ENCODE measurements at places on chromosomes 2 and 18. TPM values are rescaled to one million over a fixed set of nuclear protein-coding genes. Genes with fewer than 3 reads are reported as not detected.
A peak's percentile ranks its signal among the peaks of the same experiment; 100 is the strongest.

CDH7 gene
- total RNA-seq = not detected

GRCh38 chr2:7014174-7014640 lies 97.0 kb downstream of the RNF144A start:
- DNase-seq = no peak

ATP6V1B1 gene
- total RNA-seq = not detected

TLX2 gene
- total RNA-seq = not detected

DNA sequence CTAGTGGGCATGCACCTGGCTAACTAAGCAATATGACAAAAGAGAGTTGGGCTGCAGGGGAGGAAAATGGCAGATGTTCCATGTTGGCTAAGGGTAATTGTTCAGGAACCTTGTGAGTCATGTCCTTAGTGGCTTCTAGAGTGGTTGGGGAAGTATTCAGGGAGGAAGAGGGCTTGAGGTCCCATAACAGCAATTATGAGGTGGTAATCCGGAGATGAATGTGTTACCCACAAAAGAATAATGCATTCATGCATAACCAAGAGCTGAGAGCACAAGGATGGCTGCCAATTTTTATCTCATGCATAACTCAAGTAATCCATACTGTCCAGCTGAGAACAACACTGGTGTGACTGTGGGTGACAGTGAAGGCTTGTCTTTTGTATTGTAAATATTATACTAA lies 42.9 kb downstream of the TMEFF2 start:
- DNase-seq = no peak

PTH2R gene
- not detected for total RNA-seq

CTNNA2 gene
- not detected for total RNA-seq

PRKAG3 gene
- total RNA-seq = 8.3 TPM

KCNS3 gene
- total RNA-seq = 25.8 TPM

TGFA gene
- total RNA-seq = 0.05 TPM

GRCh38 chr2:144704709-144705095 lies 184.8 kb upstream of the ZEB2 start:
- DNase-seq = no peak

- no peak for DNase-seq
Measured at GRCh38 chr18:65749841-65750240, 971 bp upstream of the CDH7 start.

COLEC11 gene
- total RNA-seq = 0.29 TPM

- DNase-seq = no peak
Measured at GRCh38 chr18:45777393-45777792, 48.1 kb upstream of the SIGLEC15 start.

DNA sequence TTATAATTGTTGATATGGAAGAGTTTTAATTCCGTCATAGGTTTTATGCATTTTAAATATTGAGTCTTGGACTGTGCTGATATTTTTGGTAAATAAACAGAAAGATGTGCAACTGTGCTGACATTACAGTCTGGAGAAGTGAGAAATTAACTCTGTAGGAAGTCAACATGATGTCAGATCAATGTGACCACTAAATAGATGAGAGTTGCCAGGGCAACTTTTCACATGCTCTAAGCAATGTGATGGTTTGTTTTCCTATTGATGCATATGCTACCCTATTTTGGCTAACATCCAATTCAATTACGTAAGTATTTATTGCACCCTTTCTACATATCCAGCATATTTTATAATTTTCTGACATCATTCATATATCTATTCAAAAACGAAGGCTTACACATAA lies 1109.3 kb downstream of the TSN start:
- no peak for DNase-seq

RTKN gene
- 6.1 TPM for total RNA-seq

- no peak for DNase-seq
Measured at GRCh38 chr2:171297956-171298355, 135.8 kb downstream of the METTL8 start.

MAP3K19 gene
- total RNA-seq = not detected

DNA sequence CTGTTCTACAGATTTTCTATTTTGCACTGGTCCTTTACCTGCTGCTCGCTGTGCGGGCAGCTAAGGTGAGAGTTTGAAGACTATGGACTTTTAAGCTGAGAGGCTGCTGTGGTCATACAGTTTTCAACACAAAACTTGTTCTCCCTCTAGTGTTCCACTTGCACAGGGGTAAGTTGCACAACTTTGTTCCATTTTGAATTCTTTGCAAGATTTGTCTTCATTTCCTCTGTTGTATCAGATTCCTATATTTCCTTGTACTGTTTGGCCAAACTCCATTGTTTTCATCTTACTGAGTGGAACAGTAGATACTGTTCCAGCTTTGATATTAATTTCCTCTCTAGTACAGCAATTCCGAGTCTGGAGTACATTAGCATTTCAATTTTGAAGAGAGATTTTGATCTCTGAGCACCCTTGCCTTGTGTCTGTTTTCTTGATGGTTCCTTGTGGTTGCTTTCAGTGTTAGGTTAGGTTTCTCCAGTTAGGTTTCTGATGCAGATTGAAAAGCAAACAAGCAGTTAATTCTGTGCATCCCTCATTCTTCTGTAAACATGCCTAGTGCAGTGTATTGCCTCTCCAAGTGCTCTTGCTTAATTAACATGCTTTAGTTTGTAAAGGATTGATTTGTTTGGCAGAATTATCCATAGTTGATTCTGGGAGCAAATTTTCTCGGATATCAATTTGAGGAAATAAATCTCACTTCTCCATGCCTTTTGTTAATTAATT lies 188.8 kb downstream of the PTPRM start:
- DNase-seq = no peak

PFN4 gene
- total RNA-seq = not detected

SS18 gene
- total RNA-seq = 18.2 TPM

- no peak for DNase-seq
Measured at GRCh38 chr2:29844713-29845326, 76.6 kb downstream of the ALK start.

CDK5R2 gene
- total RNA-seq = not detected

LOXHD1 gene
- not detected for total RNA-seq

ANKRD30B gene
- total RNA-seq = not detected

- DNase-seq = no peak
Measured at GRCh38 chr2:158665536-158666302, 129.4 kb upstream of the DAPL1 start.

RAB6C gene
- total RNA-seq = not detected

DNA sequence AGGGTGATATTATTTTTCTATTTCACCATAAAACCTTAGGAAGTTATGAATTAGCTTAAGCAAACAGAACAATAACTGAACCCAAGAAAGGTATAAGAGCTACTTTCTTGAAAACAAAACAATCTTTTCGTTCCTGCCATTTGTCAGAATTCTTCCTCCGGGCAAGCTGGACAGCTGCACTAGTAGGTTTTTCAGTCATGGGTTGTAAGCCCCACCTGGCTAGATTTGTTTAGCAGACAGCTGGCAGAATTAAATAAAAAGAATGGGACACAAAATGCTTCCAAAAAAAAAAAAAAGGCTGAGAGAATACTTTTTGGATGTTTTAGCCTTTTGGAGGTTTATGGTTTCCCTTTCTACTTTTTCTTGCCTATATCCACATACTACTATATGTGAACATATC lies 694.1 kb downstream of the ARHGAP15 start:
- no peak for DNase-seq

DNA sequence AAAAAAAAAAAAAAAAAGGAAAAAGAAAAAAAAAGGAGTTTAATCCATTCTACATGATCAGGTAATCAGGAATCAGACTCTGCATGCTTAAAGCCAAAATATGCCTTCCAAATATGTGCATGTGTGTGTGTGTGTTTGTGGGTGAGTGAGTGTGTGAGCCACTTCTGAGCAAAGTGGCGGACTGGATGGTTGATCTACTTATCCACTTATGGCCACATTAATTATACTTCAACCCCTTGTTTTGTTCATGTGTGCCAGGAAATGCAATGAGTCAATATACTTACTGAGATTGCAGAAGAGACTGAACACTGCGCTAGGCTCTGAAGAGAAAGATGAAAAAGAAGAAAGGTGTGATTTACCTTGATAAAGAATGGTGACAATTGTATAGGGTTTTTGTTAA lies 586.5 kb upstream of the NXPH2 start:
- DNase-seq = no peak

DNA sequence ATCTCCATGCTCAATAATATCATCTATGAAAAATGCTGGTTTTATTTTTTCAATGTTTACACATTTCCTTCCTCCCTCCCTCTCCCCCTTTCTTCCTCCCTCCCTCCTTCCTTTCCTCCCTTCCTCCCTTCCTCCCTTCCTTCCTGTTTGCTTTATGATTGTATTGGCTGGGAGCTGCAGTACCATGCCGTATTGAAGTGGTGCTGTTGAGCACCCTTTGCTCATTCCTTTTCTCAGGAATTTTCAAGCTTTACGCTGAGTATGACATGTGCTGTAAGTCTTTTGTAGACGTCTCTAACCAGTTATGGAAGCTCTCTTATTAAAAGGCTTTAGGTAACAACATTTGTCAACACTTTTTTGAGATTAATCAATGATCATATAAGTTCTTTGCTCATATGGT lies 100.4 kb downstream of the SNTG2 start:
- DNase-seq = no peak

DNA sequence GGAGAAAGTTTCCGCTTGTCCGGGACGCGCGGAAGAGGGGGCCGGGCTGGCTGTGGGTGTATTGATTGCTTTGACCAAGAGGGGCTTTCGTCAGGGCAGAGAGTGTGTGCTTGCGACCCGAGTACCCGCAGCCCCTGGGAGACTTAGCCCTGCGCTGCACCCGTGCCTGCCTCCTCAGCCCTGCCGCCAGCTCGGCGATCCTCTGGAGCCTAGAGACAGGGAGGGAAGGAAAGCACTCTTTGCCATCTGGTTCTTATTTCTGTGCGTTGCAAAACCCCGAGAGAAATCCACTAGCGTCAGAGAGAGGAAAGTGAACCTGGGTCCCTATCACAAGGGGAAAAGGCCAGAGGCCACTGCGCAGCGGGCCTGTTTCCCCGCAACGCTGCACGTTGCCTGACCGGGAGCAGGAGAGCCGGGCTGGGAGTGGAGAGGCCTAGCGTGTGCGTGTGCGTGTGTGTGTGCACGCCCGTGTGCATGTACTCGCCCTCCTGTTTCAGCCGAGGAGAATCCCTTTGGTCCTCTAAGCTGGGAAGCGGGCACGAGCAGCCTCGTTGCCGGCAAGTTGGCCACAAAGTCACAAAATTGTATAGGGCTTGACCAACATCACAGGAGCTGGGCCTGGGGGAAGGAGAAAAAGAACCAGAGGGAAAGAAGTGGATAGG lies 1.7 kb downstream of the SIX3 start:
- no peak for DNase-seq

CKAP2L gene
- total RNA-seq = 0.16 TPM

DNA sequence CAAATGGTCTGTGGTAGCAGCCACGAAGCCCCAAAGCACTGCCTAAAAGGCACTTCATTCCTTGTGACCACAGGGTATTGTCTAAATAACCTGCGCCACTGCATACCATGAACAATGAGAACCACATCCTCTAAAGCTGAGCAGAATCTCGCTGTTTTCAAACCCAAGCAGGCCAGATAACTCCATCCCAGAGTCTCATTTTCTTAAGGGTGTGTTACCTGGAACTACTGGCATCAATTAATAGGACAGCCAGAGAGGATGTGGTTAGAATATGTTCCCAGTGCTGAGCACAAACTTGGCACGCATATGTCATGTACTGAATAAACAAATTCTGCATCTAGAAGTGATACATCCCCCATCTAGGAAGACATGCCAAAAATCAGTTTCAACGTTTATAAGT lies 13.0 kb downstream of the VPS4B start:
- no peak for DNase-seq

- DNase-seq = no peak
Measured at GRCh38 chr2:58521803-58522554, 280.9 kb upstream of the FANCL start.

DNA sequence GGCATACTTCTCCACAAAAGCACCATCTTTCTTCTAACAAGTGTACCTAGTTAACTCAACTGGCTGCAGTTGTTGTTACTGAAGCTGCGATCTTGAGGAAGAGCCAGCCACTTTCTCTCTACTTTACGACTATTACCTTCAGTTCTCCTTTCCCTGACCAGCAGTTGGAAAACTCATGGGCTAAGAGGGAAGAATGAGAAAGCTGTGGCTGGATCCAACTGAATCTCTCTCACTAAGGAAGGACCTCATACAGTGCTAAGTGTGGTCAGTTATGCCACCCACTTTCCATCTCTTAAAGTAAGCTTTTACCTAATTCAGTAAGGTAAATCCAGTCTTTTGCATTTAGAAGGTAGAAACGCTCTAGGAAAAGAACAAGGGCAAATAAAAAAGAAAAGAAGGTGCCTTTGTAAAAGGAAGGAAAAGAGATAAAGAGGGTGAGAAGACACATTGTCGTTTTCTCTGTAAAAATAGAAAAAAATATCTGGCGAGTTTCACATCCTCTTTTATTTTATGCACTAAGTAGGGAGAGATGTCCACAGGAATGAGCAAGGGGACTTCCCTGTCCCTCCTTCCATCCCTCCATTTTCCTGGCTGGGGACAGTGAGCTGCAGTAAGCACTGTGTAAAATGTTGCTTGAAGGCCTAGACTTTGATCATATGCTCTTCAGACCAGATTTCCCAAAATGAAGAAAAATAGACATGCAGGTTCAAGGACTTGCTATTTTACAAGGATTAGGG lies 73.4 kb downstream of the PLEKHM3 start:
- no peak for DNase-seq

- no peak for DNase-seq
Measured at GRCh38 chr2:165877565-165878550, 75.7 kb downstream of the TTC21B start.

DNA sequence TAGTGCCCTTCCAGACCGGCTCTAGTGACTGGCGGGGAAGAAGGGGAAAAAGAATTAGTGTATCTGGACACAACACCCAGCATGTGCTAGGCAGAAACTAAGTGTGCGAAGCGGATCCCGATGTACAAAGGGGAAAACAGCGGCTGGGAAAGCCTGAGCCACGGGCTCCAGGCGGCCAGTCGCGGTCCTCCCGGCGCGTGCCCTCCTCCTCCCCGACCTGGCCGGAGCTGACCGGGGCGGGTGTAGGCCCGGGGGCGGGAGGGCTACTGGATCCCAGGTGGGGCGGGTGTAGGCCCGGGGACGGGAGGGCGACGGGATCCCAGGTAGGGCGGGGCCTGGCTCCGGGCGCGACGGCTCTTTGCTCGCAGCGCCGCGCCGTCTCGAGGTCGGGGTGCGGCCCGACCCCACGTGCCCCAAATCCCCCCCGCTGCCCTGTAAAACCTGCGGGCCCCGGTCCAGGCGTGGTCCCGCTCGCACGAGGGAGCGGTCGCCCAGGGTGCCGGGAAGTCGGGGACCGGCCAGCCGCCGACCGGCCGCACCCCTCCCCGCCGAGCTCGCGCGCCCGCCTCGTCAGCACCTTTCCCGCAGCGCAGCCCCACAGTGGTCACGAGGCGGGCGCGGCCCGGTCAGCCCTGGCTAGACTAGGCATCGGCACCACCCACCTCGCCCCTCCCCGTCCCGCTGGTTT lies 48.8 kb downstream of the C2orf42 start:
- peak; percentile 67 for DNase-seq

FAHD2A gene
- 27.6 TPM for total RNA-seq

DNA sequence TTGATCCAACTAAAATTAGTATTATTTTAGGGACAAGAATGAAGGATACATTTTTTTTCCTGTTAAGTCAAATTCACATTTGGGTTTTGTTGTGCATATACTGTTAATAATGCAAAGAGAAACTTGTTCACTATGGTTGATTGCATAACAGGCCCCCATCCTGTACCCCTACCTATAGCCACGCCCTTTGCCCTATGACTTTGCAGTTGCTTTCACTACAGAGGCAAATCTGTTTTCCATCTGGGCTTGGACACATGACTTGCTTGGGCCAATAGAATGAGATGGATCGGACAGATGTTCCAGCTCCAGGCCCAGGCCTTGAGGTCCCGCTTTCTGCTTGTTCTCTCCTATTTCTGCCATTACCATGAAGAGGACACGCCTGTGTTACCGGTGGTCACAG lies 278.5 kb upstream of the HNRNPA3 start:
- DNase-seq = no peak

Data from gastrocnemius medialis (tissue), 4 donors.